ENCODE measurements at places on chromosomes 4 and X.
A peak's percentile ranks its signal among the peaks of the same experiment; 100 is the strongest.

- no peak for DNase-seq
Observed at GRCh38 chrX:28273736-28274135, 292.5 kb upstream of the DCAF8L1 start.

DNA sequence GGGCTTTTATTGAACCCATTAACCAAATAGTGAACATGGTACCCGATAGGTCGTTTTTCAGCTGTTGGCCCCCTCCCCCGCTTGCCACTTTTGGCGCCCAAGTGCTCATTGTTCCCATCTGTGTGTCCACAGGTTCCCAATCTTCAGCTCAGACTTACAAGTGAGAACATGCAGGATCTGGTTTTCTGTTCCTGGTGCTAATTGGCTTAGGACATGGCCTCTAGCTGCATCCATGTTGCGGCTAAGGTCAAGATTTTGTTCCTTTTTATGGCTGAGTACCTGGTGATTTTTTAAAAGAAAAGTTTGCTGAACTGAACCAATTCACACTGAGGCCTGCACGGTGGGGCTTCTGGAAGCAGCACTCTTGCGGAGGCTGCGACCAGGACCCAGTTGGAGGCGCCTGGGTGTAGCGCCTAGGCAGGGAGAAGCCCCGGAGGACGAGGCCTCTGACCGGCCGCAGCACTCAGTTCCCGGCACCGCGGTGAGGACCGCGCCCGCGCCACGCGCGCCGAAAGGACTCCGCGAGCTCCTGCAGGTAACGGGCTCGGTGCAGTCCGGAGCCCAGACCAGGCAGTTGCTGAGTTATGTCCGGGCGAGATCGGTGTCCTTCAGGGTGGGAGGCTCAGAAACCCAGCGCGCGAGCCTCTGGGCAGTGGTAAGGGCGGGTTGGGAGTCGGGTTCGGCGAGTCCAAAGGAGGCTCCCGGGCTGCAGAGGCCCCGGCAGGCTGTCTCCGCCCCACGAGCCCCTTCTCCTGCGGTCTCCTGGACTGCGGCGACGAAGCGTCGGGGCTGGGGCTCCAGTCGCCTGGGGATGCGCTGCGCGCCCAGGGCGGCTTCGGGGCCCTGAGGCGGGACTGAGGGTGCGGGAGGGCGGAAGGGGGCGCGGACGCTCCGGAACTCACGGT is 15.8 kb upstream of the SLC25A4 start:
- DNase-seq = no peak

- DNase-seq = peak; percentile 44
Observed at GRCh38 chr4:184267673-184268583, 50.3 kb upstream of the ENPP6 start.

DNA sequence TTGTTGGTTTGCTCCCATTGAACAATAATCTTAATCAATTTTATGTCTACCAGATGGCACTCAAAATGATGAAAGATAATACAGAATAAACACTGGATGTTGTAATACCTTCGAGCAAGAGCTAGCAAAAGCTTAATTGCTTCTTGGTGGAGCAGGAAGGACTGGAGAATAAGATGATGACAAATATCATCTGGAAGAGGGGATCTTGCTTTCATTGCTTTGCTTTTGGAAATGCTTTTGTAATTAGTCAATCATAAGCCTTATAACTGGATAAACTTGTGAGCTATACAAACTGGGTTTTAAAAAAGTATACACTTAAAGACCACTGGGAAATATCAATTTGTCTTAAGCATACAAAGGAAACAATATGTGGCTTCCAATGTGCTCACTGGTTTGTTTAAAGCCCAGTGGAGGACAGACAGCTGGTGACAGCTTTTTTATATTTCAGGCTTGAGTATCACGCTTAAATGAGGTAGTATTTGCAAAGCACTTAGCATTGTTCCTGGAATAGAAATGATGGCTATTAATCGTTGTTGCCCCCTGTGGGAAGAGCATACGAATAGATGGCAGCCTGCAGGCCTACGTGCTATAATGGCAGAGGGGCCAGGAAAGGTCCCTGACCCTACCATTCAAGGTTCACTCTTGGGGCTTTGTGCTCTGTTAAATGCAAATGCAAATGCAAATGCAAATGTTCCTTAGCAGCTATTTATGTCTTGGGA is 61.2 kb downstream of the TMEM150C start:
- no peak for DNase-seq

DNA sequence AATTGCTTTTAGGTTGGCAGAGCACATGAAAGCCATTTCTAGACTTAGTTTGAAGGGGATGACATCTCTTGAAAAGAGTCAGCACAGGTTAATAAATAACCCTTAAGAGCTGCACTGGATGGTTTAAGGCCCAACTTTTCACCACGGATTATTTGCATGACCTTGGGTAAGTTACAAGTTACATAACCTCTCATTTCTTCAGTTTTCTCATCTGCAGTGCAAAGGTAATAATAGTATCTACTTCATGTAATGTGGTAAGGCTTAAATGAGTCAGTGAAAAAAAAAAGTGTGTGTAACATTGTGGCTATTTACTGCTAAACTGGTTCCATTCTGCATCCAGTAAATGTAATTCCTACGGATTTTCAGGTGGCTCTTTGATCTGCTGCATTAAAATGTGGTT is 715.8 kb downstream of the CCSER1 start:
- DNase-seq = no peak

DNA sequence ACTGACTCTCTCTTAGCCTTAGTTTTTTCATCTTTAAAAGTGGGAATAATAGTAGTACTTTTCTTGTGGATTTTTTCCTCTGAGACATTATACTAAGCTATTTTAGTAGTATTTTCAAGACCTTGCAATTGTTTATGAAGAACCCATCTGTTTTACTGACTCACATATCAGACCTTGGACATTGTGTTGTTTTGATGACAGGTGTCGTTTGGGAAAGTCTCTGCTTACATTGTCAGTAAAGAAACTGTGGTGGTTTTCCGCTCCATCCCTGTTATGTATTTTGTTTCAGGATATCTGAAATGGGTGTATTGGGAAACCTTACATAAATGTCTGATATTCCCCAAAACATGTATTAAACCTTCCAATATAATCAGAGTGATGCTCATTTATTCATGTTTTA is 92.2 kb downstream of the STIM2 start:
- DNase-seq = no peak

DNA sequence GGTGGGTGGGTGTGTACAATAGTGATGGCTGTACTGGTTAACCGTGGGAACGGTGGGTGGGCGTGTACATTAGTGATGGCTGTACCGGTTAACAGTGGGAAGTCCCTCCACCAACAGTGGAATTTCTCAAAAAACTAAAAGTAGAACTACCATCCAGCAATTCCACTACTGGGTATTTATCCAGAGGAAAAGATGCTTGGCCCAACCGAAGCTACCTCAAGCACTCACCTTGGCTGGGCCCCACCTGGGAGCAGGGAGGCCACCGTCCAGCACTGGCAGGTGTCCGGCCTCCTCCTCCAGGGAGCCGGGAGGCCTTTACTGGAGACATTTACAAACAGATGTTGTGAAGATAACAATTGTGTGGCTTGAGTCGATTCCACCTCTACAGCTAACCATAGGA is 6.0 kb upstream of the MAEA start:
- DNase-seq = no peak

GRCh38 chr4:77127837-77128621 is 29.0 kb upstream of the CCNG2 start:
- no peak for DNase-seq

DNA sequence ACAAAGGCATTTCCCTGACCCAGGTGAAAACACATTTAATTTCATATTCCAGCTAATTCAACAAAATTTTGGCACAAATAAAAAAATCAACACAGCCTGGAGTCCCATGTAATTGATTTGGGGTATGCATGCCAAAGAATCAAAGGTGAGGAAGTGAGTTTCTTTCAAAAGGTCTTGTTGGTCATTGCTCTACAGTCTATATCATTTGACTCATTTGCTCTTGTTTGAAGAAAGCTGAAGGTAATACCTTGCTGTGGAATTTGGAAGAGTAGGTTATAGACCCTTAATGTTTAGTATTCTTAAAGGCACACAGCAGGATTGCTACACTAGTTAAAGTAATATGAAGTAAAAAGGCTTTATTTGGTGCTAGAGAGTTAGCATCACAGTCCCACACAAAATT is 25.4 kb downstream of the COL4A6 start:
- no peak for DNase-seq

GRCh38 chr4:88078579-88078978 is 71.1 kb downstream of the PKD2 start:
- DNase-seq = no peak

- peak; percentile 30 for DNase-seq
Observed at GRCh38 chr4:38128478-38129459, 168.6 kb downstream of the PTTG2 start.

GRCh38 chr4:52376132-52376704 is 282.9 kb downstream of the USP46 start:
- no peak for DNase-seq

DNA sequence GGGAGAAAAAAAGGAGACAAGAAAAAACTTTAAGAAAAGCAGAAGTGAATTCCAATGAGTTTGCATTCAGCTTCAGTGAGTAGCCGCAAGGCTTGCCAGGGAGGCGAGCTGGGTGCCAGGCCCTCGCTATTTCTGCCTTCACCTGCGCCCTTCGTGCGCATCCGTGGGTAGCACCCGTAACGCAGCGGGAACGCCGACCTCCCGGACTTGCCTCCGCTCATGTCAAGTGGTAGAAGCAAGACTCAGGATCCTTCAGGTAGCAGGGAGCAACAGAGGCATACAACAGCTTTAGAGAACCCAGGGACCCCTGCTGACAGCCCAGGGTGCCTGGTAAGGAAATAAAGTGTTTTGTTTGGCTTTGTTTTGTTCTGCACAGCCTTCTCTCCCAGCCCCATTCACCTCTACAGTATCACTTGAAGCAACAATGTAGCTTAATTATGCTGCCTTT is 140.0 kb upstream of the BCOR start:
- DNase-seq = no peak

DNA sequence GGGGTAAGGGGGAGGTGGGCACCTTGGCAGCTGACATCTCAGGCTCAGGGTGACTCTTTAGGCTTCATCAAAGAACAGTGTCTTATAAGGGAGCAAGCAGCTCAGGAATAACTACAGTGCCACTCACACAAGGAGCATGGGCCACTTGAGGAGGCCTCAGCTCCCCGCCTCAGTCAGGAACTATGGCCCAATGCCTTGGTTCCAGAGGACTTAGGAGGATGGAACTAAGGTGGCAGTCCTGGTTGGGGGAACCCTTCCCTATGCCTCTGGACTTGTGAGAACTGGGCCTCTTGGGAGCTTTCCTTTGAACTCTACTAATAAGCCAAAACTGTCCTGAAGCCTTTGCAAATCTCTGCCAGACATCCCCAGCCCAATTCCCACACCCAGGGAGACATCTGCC is 160.6 kb downstream of the EFNB1 start:
- no peak for DNase-seq

- no peak for DNase-seq
Observed at GRCh38 chr4:53682196-53682595, 90.9 kb upstream of the LNX1 start.

Measured in T-helper 1 cell (primary cell).